ENCODE measurements at places on chromosomes 1 and 21.

GRCh38 chr1:29743931-29744330 lies 507.6 kb downstream of the PTPRU start:
- no peak for DNase-seq

GRCh38 chr1:36151845-36152203 lies 2.5 kb upstream of the TRAPPC3 start:
- DNase-seq = peak; percentile 68

DNA sequence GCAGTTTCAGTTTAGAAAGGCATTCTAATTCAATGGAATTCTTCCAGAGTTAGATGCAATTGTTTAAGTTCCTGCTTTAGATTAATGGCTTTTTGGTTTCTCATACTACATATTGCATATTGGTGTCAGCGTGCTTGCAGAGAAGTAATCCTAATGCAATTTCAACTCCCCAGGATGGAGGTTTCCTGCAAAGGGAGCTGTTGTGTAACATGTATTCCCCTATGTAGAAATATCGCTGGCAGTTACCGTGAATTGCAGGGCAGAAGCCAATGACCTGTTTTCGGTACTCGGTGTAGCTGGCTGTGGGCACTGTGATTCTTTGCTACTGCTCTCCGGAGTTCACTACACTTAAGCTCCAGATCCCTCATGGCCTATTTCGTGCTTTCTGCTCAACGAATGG lies 256.1 kb upstream of the PTBP2 start:
- DNase-seq = no peak

DNA sequence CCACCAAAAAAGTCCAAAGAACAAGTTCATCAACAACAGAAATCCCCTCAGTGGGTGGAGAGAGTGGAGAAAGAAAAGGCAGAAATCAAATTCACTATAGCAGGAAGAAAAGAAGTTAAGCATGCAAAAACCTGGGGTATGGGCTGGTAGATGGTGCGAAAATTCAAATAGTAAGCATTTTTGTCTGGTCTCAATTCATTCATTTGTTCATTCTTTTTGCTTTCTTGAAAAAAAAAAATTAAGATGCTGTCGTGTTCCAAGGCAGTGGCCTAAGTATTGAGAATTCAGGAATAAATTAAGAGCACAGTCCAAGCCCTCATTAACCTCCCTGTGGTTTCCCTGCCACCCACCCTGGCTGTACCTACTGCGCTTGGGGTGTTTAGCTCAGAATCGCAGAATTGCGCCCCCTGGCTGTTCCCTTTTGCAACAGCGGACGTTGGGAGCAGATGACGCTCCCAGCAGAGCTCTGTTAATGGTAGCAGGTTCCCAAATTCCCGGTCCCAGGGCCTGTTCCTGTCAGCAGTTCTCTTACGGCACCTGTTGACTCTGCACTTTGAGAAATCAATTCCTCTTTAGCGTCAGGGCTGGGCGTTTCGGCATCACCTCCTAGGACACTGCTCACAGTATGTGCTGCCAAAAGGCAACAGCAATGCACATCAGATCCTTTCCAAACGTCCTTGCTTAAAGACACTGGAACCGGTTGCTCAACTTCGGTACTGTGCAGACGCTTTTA lies 34.0 kb upstream of the SSX2IP start:
- peak; percentile 34 for DNase-seq

DNA sequence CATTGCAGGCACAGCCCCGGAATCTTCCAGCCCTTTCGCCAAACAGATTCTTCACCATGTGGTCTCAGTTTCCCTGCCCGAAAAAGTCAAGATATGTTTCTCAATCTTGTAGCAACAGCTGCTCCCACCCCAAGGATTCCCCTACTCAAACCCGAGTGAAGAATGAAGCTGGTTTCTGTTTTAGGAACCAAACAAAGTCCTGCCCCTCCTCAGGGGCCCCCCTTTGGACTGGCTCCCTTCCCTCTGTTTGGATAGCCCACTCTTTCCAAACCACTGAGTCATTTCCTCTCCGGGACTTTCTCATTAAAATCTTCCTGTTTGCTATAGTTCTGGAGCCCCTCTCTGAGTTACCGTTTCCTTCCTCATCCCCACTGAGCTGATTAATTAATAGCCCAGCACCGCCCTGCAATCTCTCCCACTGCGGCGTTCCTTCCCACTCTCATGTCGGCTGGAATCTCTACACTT lies 100.9 kb downstream of the TSEN15 start:
- peak; percentile 40 for DNase-seq
